ENCODE measurements at places on chromosomes 11 and 22.

- no peak for DNase-seq
Measured at GRCh38 chr11:130840679-130841078, 75.6 kb downstream of the SNX19 start.

DNA sequence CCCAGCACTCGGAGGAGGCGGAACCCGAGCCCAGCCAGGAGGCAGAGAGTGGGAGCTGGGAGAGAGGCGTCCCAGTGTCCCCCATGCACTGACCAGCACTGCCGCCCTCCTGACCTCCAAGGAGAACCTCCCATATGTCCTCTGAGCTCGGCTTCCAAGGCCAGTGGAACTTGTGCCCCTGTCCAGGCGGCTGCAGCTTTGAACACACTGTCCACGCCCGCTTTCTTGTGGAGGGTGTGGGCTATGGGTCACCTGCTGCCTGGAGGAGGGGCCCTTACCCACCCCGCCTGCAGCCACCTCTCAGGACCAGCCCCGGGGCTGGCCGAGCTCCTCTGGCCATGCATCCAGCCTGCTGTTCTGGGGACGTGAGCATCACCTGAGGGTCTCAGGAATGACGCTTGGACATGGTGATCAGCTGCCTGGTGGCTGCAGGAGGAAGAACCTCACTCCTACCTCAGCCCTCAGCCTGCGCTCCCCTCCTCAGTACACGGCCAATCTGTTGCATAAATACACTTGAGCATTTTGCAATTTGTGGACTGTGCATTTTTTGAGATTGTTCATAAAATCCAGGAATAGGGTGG, 22.2 kb upstream of the MUC5B start:
- DNase-seq: no peak

- DNase-seq: no peak
Measured at GRCh38 chr22:23527971-23528740, 51.9 kb downstream of the IGLL1 start.

GRCh38 chr11:77510851-77511250, 37.0 kb upstream of the PAK1 start:
- no peak for DNase-seq

DNA sequence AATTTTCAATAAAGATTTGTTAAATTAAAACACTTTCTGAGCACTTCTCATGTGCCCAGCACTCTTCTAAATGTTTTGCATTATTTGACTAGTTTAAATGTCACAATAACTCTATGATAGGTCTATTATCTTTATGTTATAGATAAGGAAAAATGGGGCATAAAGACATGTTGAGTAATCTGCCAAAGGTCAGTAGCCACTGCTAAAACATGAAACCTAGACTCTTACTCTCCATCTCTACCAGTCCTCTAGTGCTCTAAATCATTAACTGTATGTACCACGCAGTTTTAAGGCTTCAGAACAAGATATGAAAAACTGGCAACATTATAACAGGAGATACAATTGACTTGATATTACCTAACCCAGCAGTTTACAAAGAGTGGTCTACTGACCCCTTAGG, 6.9 kb downstream of the RAB6A start:
- no peak for DNase-seq

- DNase-seq: no peak
Measured at GRCh38 chr11:72828081-72828567, 13.9 kb downstream of the ATG16L2 start.
